NCI-H1048 (cell line): ENCODE measurements at places on chromosomes 16 and 17.

- no peak for DNase-seq
Measured at GRCh38 chr16:54628796-54629625, 301.7 kb upstream of the IRX5 start.

DNA sequence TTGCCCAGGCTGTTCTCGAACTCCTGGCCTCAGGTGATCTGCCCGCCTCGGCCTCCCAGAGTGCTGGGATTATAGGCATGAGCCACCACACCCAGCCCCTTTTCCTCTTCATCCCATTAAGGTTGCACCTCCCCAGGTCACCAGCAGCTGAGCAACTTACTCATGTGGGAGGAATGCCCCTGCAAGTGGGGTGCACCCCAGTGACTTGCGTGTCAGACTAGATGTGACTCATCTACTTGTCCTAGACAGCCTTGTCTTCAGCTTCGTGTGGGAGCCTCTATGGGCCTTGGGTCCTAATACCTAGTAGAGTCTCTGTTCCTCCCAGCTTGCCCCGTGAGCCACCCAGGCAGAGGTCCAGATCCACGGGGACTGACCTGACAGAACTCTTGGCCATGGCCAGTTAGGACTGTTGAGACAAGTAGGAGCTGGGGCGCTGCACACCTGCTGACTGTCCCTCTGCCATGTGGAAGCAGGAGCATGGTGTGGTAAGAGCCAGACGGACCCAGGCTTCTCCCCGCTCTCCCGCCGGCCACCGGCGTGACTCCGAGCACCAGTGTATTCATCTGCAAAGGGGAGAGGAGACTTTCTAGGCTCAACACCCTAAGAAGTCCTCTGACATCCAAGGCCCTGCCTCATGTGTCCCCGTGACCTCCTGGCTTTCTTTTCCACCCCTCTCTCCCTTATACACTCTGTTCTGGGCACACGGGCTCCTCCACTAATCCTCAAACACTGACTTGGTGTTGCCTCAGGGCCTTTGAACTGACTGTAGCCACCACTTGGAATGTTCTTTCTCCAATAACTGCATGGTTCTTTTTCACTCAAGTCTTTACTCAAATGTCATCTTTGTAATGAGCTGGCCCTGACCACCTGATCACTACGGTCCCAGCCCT, 11.6 kb upstream of the CBX4 start:
- DNase-seq = no peak

GRCh38 chr16:81261049-81261648, 22.7 kb downstream of the BCO1 start:
- DNase-seq = no peak

DNA sequence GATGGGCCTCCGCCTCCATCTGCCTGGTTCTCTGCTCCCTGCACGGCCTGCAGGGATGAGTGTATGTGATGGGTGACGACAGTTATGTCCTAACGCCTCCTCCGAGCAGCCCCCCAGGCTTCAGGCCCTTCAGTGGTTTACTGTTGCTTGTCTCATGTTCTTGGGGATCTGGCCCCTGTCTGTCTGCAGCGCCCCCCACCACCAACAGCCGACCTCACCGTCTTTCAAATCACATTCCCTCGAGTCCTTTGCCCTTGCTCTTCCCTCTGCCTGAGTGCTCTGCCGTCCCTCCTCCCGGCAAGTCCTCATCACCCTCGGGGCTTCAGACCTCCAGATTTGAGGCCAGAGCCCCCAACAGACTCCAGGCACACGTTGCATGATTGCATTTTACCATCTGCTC, 18.2 kb downstream of the METTL22 start:
- no peak for DNase-seq

GRCh38 chr17:50922107-50922506, 56.0 kb upstream of the TOB1 start:
- no peak for DNase-seq

GRCh38 chr17:59914274-59914854, 21.4 kb downstream of the RPS6KB1 start:
- no peak for DNase-seq

- DNase-seq = no peak
Measured at GRCh38 chr17:36817483-36818048, 119.7 kb upstream of the LHX1 start.

- DNase-seq = no peak
Measured at GRCh38 chr16:70512456-70512855, 10.9 kb downstream of the COG4 start.

GRCh38 chr16:12421688-12422087, 382.0 kb downstream of the CPPED1 start:
- no peak for DNase-seq

GRCh38 chr16:12422233-12422632, 381.5 kb downstream of the CPPED1 start:
- DNase-seq = no peak

GRCh38 chr17:13113821-13114525, 96.1 kb upstream of the ELAC2 start:
- no peak for DNase-seq

- DNase-seq = no peak
Measured at GRCh38 chr17:73933164-73933766, 270.2 kb upstream of the RPL38 start.

DNA sequence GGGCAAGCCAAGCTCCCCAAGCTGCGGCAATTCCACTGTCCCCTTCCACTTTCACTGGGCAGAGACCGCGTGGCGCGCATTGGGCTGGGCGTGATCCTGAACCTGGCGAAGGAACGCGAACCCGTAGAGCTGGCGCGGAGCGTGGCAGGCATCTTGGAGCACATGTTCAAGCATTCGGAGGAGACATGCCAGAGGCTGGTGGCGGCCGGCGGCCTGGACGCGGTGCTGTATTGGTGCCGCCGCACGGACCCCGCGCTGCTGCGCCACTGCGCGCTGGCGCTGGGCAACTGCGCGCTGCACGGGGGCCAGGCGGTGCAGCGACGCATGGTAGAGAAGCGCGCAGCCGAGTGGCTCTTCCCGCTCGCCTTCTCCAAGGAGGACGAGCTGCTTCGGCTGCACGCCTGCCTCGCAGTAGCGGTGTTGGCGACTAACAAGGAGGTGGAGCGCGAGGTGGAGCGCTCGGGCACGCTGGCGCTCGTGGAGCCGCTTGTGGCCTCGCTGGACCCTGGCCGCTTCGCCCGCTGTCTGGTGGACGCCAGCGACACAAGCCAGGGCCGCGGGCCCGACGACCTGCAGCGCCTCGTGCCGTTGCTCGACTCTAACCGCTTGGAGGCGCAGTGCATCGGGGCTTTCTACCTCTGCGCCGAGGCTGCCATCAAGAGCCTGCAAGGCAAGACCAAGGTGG, 9.8 kb downstream of the SARM1 start:
- no peak for DNase-seq

GRCh38 chr16:87548046-87548445, 54.3 kb upstream of the JPH3 start:
- no peak for DNase-seq

DNA sequence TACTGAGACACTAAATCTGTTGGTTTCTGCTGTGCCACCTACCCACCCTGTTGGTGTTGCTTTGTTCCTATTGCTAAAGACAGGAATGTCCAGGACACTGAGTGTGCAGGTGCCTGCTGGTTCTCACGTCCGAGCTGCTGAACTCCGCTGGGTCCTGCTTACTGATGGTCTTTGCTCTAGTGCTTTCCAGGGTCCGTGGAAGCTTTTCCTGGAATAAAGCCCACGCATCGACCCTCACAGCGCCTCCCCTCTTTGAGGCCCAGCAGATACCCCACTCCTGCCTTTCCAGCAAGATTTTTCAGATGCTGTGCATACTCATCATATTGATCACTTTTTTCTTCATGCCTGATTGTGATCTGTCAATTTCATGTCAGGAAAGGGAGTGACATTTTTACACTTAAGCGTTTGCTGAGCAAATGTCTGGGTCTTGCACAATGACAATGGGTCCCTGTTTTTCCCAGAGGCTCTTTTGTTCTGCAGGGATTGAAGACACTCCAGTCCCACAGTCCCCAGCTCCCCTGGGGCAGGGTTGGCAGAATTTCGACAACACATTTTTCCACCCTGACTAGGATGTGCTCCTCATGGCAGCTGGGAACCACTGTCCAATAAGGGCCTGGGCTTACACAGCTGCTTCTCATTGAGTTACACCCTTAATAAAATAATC, 14.6 kb downstream of the STH start:
- no peak for DNase-seq

DNA sequence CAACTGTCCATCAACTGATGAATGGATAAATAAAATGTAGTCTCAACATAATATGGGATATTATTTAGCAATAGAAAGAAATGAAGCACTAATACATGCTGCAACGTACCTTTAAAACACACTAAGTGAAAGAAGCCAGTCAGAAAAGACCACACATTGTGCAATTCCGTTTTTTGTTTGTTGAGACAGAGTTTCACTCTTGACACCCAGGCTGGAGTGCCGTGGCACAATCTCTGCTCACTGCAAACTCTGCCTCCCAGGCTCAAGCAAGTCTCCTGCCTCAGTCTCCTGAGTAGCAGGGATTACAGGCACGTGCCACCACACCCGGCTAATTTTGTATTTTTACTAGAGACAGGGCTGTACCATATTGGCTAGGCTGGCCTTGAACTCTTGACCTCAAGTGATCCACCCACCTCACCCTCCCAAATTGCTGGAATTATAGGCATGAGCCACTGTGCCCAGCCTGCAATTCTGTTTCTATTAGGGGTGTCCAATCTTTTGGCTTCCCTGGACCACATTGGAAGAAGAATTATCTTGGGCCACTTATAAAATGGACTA, 40.1 kb downstream of the SCNN1B start:
- no peak for DNase-seq

DNA sequence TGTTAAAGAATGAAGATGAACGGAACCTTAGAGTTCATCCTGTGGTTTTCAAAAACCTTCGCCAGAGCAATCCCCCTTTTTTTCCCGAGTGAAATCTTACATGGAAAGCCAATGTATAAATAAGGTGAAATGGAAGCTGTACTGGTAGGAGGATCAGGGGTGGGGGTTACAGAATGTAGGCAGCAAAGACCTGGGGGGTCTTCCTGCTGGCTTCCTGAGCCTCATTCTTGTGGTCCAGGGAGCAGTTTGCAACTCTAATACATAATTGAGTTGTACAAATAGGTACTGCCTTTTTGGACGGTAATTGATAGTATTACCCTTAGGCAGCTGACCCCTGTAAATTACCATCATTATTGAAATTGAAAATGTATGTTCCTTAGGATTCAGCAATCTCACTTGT, 34.1 kb downstream of the KSR1 start:
- no peak for DNase-seq

- DNase-seq = no peak
Measured at GRCh38 chr16:85028685-85029407, 1.3 kb downstream of the KIAA0513 start.

GRCh38 chr17:72184805-72185204, 64.0 kb downstream of the SOX9 start:
- no peak for DNase-seq

DNA sequence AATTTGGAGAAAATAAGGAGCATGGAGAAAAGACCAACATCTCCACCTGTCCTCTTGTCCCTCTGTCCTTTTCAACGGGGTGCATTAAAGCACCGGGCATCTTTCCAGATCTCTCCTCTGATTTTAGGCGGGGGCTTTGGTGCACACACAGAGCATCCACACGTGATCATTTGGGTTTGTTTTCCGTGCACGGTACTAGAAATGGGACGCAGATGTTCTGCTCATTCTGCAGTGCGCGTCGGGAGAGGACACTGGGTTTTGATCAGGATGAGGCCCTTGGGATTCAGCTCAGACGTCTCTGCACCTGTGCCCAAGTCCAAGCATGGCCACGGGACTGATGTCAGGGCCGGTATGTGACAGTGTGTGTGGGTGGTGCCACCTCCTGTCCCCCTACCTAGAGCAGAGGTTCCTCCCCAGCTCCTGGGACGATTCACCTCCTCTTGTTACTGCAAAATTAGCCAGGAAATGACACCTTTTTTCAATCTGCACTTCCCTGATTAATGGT, 31.9 kb downstream of the PDIA2 start:
- DNase-seq = no peak

- no peak for DNase-seq
Measured at GRCh38 chr16:86533767-86534351, 21.2 kb downstream of the MTHFSD start.

DNA sequence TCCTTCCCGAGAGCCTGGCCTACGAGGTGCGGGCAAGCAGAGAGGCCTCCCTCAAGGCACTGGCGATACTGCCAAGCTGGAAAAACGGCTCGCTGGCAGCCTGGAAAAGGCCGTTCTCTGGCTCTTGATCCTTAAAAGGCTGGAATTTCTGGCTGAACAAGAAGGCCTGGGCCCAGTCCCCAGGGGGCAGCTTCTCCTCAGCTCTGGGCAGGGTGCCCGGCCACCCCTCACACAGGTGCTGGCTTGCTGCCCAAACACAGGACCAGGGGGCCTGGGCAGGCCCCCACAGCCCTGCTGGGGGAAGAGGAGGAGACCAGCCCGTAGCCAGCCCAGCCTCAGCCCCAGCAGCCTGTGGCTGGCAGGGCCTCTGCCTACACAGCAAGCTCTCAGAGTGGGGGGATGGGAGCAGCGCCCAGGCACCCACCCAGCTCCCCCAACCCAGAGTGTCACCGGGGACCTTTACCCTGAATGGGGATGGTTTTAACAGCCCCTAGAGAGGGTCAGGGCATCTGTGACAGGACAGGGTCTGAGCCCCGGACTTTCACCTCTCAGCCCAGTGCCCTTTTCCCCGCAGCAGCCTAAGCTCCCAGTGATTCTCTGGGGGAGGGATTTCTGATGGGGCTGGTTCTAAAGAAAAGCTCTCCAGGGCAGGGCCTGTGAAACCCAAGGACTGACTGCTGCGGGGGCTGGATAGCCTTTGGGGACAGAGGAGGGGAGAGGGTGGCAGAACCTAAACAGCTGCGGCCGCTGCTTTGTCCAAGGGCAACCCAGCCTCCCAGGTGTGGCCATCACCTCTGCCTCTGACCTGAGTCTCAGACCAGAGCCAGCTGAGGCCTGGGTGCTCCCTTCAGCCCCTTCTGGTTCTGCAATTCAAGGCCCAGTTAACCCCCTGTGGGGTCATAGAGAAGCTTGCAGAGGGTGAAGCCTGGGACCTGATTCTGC, 38.6 kb upstream of the TOB1 start:
- peak; percentile 20 for DNase-seq

- no peak for DNase-seq
Measured at GRCh38 chr17:10797476-10798328, 6.2 kb downstream of the TMEM238L start.

- DNase-seq = no peak
Measured at GRCh38 chr17:72724267-72724666, 368.2 kb downstream of the SLC39A11 start.

DNA sequence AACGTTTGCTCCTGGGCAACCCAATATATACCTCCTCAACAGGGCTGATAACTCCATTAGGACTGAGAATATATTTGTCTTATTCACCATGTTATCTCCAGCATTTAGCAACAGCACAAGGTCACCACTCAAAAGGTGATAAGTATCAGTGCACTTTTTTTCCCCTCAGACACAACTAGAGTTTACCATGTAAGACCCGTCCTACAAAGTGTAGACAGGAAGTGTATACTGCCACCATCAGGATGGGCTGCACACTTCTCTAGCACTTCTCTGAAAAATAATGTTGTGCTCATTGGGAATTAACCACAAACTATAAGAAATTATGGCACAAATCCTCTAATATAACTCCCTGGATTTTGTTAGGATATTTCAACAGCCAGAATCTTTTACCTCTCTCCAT, 5.7 kb upstream of the VAT1L start:
- DNase-seq = no peak
